GM06990 (cell line): ENCODE measurements at places on chromosomes 16 and 17.

DNA sequence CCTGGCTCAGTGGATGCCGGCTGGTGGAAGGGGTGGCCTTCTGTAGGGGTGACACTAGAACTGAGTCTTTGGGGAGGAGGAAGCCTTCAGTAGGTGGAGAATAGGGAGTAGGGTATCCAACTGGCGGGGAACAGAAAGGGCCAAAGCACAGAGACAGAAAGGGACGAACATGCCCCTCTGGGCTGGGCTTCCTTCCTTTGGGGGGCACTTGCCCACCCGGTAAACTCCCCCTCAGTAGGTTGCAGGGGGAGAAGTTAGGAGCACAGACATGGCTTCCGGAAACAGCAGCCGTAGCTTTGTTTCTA is 774 bp downstream of the ENGASE start:
- no peak for DNase-seq

GRCh38 chr17:62738281-62738680 is 69.8 kb downstream of the MARCHF10 start:
- no peak for DNase-seq

GRCh38 chr16:2846511-2847310 is 11.3 kb downstream of the PRSS22 start:
- DNase-seq = no peak

DNA sequence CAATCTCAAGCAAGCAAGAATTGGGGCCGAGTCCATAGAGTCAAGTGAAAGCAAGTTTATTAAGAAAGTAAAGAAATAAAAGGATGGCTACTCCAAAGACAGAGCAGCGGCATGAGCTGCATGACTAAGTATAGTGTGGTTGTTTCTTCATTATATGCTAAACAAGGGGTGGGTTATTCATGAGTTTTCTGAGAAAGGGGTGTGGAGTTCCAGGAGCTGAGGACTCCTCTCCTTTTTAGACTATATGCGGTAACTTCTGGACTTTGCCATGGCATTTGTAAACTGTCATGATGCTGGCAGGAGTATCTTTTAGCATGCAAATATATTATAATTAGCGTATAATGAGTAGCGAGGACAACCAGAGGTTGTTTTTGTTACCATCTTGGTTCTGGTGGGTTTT is 819.9 kb downstream of the KCNJ2 start:
- DNase-seq = no peak

GRCh38 chr17:27572665-27573064 is 58.3 kb upstream of the LGALS9 start:
- DNase-seq = no peak

GRCh38 chr17:66583112-66583748 is 251.7 kb upstream of the CACNG5 start:
- no peak for DNase-seq

GRCh38 chr16:72788269-72788809 is 259.6 kb downstream of the ZFHX3 start:
- DNase-seq = no peak

DNA sequence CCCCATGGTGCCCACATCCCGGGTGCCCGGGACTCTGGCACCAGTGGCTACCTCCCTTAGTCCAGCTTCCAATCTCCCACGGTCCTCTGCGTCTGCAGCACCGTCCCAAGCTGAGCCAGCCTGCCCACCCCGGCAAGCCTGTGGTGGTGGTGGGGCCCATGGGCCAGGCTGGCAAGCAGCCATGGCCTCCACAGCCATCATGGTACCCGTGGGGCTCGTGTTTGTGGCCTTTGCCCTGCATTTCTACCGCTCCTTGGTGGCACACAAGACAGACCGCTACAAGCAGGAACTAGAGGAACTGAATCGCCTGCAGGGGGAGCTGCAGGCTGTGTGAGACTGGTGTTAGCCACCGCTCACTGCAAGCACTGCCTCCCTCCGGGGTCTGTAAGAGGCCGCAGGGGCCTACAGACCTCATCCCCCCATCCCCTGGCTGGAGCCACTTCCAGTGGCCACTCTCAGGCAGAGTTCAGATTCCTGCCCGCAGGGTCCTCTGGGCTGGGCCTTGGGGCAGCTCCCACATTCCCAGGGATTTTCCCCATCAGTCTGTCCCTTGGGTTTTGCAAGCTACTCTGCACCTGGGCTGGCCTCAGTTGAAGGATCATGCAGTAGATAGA is 3.9 kb upstream of the SETD1A start:
- peak; percentile 59 for DNase-seq

DNA sequence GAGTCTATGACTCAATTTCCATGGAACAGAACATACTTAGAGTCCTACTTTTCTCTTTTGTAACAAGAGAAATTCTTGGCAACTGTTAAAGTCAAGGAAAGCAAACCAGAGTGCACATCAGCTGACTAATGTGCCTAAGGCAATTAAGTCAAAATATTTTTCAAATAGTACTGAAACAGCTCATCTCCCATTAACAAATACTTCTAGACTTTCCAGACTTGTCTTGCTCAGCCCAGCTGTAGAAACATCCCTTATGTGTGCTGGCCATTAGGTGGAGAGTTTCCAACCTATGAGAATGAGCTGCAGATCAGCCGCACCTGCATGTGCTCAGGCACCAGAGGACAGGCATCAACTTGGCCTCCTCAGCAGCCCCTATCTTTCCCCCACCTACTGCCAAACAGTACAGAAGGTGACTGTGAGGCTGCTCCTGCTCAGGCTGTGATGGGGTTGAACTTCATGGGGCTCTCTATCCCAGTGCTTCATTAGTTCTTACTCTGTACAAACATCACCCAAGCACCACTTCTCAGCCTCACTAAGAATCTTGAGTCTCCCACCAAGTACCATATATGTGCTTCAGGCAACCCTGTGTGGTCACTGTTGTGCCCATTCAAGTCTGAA is 32.2 kb downstream of the TEX2 start:
- DNase-seq = no peak

DNA sequence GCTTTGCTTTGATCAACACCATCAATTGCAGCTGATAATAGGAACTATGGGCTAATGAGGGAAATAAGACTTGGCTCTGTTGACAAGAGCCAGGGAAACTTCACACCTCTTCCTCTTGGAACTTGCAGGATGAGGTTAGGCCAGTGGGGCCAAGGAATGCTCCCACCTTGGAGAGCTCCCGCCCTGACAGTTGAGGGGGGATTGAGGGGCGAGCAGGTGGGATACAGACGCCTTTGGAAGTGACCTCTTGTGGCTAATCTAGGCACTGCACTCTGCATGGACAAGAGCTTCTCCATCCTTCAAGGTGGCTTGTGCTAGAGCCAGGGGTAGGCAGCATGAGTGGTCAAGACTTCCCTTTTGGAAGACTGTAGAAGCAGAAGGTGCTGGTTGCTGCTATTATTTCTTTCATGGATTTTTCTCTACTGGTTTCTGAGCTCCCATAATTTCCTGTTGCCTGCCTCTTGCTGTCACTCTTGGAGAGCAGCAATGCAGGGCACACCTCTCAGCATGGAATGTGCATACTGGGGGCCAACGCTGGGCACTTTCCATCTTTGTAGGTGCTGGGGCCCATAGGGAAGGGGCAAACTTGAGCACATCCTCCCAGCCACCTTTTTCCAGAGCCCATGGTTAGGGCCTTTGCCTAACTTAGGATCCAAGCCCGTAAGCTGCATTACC is 2.3 kb upstream of the PHF12 start:
- peak; percentile 29 for DNase-seq

- DNase-seq = no peak
These were observed 15.0 kb upstream of the RAI1 start for GRCh38 chr17:17666111-17666714.

DNA sequence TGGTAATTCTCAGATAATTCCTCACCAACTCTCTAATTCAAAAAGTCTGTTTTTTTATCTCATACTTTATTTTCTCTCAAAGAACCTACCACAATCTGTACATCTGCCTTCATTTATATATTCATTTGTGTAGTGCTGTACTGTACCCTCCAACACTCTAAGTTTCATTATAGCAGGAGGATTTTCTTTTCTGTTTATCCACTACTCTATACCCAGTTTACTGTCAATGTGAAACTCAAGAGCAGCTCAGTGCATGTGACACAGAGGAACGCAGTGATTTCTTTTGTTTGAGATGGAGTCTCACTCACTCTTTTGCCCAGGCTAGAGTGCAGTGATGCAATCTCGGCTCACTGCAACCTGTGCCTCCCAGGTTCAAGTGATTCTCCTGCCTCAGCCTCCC is 117.8 kb downstream of the ADAMTS18 start:
- no peak for DNase-seq

- peak; percentile 73 for DNase-seq
These were observed 685 bp upstream of the MPG start for GRCh38 chr16:77273-77806.

DNA sequence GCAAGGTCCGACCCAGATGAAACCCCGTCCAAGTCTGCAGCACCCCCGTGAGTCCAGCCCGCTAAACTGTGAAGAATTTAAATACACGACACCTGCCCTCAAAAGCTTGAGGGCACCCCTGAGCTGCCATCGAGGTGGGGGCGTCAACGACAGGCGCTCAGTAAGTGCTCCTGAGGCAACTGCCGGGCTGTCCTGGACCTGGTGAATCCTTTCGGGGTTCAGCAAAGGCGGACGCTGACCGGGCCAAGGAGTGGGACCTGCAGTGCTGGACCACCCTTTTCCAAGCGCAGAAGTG is 512 bp upstream of the ENDOV start:
- no peak for DNase-seq

GRCh38 chr16:66300501-66300900 is 66.0 kb upstream of the CDH5 start:
- no peak for DNase-seq

DNA sequence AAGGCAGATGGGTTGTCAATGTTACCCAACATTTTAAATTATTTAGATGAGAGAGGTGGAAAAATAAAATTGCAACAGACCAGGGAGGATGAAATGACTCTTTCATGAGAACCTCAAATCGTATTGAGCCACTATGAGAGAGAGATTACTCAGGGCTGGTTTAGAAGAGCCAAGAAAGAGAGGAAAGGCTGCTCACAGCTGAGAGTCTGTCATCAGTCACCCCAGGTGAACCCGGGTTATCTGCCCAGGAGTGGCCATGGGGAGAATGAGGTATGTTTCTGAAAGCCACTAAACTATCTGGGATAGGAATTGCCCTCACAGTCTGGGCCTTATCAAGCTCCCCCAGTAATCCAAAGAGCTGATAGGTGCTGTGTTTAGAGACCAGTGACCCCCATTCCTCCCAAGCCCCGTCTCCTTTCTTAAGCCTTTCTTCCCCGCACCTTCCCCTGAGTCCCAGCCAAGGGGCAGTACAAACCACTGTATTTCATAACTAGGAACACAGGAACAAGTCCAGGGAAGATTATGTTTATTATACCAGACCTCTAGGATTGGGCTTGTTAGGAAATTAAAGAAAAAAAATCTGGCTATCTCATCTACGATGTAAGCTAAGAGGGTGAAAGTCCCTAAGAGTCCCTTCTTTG is 158.9 kb upstream of the NOL11 start:
- no peak for DNase-seq

DNA sequence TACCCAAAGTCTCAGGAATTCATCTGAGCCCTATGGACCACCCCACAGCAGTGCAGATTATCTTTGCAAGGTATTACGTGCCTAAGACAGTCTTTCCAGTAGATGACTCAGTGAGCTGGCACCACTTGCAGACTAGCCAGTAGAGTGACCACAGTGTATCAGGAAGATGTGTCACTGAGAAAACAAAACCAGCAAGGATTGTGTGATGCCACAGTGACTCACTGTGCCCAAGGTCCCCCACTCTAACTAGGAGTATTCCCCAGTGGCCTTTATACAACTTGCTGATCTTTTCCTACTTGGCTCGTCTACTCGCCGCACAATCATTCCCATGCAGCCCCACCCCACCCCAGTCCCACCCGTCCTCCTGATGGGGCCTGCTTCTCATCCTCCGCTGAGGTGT is 26.8 kb upstream of the PRKCA start:
- DNase-seq = no peak
